ENCODE measurements at places on chromosomes 11 and 22. TPM values are rescaled to one million over a fixed set of nuclear protein-coding genes. Genes with fewer than 3 reads are reported as not detected.
A peak's percentile ranks its signal among the peaks of the same experiment; 100 is the strongest.

PGA3 gene
- total RNA-seq = not detected

DNA sequence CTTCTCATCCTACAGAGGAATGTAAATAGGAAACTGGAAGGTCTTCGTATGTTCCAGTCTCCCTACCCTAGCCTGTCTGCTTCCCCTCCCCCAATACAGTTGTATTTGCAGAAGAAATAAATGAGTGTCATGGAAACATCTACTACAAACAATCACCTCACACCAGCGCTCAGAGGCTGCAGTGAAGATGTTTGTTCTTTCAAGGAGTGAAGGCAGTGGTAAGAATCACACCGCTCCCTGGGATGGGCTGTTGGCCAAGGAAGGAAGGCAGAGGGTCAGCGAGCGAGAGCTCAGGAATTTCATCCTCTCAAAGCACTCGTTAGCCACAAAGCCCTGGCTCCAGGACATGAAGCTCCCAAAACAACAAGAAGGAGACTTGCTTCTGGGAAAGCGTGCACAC, 1.1 kb upstream of the IGSF9B start:
- DNase-seq = no peak

DNA sequence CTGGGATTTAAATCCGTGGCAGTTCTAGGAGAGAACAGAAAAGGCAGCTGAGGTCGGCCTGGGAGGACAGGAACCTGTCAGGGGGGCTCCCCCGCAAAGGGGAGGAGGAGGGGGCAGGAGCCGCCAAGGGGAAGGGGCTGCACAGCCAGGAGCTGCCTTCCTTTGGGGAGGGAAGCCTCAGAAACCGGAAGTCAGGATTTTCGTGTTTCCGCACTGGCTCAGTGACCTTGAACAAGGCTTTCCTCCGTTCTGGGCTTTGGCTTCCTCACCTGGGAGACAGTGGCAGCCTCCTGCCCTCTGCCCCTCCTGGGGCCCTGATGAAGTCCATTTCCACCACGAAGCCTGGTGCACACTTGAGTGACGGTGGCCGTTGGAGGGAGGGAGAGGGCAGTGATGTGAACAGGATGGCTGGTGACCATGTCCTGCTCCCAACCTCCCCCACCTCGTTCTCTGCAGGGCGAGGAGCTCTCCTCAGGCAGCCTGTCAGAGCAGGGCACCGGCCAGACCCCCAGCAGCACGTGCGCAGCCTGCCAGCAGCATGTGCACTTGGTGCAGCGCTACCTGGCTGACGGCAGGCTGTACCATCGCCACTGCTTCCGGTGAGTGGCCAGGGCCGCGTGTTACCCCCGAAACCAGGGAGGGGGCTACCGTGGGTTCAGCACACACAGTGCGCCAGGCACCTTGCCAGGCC, 12.6 kb downstream of the MICALL1 start:
- no peak for DNase-seq

DNA sequence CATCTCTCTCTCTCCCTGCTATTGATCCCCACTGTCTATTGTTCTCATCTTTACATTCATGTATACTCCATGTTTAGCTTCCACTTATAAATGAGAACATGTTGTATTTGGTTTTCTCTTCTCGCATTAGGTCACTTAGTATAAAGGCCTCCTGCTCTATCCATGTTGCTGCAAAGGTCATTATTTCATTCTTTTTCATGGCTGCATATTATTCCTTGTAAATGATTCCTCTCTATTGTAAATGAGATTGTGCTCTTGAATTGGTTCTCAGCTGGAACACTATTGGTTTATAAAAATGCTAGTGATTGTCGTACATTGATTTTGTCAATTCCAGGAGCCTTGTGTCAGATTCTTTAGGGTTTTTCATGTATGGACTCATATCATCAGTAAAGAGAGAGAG, 13.5 kb downstream of the ACRV1 start:
- DNase-seq = no peak

DNA sequence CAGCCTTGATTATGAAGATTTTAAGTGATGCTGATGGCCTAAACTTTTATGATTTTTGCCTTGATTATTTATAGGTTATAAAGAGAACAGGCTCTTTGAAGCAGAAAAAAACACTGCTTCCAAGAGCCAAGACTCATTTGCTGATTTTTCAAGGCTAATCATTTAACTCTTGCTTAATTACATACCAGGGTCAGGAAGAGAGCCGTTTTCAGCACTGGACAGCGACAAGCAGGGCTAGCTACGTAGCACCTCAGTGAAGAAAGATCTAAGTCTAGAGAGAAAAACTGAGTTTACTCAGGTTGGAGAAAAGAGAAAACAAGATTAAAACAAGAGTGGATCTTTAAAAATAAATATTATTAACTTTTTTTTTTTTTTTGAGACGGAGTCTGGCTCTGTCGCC, 615.4 kb upstream of the B3GAT1 start:
- DNase-seq = no peak

- DNase-seq = peak; percentile 58
Observed at GRCh38 chr11:72724851-72725723, 27.1 kb downstream of the ARAP1 start.
